ENCODE measurements at places on chromosomes 3 and 15. TPM values are rescaled to one million over a fixed set of nuclear protein-coding genes. Genes with fewer than 3 reads are reported as not detected.

Gene RAB6B
- total RNA-seq, result 0.42 TPM

Gene ZSCAN2
- total RNA-seq, result 13.1 TPM

Gene PLA2G4D
- total RNA-seq, result not detected

Gene SOX14
- not detected for total RNA-seq

Gene SEMA3B
- 0.46 TPM for total RNA-seq

Gene CEMIP
- total RNA-seq, result not detected

All from activated CD8-positive, alpha-beta memory T cell treated with anti-CD3 and anti-CD28 coated beads for 36 hours (primary cell).